ENCODE measurements at places on chromosomes 1 and 21.

DNA sequence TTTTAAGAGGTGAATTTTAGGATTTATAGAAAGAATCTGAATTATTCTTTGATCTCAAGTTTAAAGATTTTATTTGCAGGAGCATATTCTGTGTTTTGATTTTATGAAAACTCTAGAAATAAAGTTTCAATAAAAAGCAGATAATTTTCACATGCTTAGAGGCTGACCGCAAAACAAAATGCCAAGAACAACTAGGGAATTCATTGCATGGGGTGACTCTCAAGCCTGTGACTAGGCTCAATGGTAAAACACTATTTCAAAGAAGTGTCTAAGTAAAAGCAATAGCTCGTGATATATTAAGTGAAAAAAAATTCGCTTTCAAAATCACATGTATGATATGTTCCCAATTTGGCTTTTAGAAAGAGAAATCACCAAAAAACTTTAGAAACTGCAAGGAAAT is 49.6 kb downstream of the RPL5 start:
- DNase-seq, result no peak

GRCh38 chr1:206554211-206554610 is 46.9 kb downstream of the RASSF5 start:
- DNase-seq, result no peak

GRCh38 chr21:39613041-39613934 is 548 bp downstream of the B3GALT5 start:
- no peak for DNase-seq

GRCh38 chr21:33031152-33031911 is 5.6 kb downstream of the OLIG2 start:
- DNase-seq, result no peak

- no peak for DNase-seq
Observed at GRCh38 chr1:204728456-204728855, 42.9 kb upstream of the LRRN2 start.

DNA sequence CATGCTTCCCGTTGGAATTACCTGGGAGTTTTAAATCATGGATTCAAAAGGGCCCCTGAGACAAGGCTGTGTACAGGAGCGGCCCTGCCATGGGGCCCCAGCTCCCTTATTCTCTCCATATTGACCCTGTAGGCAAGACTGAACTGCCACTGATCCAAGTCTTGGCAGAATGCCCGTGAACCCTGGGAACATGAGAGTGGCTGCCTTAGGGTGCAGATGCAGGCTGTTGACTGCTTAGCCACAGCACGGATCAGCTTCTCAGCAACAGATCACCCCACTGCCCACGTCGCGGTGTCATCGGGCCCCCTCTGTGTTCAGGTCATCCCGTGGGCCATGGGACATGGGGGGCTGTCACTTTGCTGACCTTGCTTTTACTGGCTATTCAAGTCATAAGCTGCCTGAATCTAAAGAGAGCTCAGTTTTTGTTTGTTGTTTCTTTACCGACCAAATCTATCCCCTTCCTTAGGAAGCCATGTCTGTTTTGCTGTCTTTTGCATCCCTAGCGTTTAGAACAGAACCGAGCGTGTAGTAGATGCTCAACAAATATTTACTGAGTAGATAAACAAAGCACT is 83.4 kb downstream of the MATN1 start:
- no peak for DNase-seq

- no peak for DNase-seq
Observed at GRCh38 chr1:166073489-166073888, 93.3 kb downstream of the FAM78B start.

- no peak for DNase-seq
Observed at GRCh38 chr1:59638231-59638711, 176.5 kb upstream of the HOOK1 start.

DNA sequence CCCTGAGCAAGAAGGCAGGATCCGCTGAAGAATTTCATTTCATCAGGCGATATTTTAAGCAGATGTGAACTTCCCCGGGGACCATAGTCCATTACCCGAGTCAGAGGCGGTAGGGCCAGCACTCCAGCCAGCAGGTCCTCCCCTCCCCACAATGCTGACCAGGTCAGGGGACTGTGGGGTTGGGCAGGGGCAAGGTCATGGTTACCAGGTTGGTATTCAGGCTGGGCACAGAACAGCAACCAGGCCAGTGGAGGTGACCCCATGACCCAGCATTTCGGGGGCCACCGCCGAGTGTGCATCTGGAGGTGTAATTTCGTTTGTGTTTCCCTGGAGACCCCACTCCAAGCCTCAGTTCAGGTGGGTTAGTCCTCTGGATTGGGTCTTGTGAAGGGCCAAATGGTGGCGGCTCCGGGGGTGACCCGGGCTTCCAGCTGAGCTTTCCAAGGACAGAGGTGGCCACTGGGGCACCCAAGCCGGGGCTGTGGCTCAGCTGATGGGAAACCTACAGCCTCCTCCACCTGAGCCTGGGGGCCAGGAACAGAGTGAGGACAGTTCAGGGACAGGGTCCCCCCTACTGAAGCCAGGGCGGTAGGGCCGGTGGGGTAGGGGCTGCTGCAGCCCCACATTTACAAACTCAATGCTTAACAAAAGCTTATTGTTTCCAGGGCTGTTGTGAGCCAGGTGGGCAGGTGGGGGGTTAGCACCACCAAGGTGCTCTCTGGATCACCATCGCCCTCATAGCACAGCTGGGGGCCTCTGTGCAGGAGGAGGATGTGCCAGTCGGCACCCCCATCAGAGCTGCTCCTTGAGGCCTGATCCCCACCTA is 2.8 kb downstream of the PRDM16 start:
- no peak for DNase-seq

- DNase-seq, result no peak
Observed at GRCh38 chr1:2609319-2610035, 22.9 kb downstream of the PRXL2B start.

DNA sequence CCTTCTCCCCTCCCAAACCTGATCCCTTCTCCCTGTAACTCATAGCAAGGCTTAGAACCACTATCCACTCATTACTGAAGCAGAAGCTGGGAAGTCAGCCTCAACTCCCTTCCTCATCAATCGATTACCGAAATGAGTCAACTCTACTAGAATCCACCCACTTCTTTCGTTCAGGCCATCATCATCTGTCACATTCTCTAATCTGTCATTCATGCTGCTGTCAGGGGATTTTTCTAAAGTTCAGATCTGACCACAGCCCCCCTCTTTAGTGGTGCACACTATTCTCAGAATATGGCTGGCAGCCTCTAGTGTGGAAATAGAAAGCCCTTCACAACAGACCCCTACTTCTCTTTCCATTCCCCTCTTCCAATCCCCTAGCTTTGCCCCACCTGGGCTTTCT is 5.1 kb downstream of the NT5C1A start:
- DNase-seq, result peak; percentile 62

GRCh38 chr1:203340112-203340790 is 10.7 kb downstream of the FMOD start:
- peak; percentile 67 for DNase-seq

- no peak for DNase-seq
Observed at GRCh38 chr1:180247061-180247460, 17.0 kb downstream of the LHX4 start.

GRCh38 chr1:204630132-204630905 is 55.2 kb downstream of the LRRN2 start:
- no peak for DNase-seq

- DNase-seq, result no peak
Observed at GRCh38 chr1:54297596-54298283, 97.8 kb downstream of the MRPL37 start.

DNA sequence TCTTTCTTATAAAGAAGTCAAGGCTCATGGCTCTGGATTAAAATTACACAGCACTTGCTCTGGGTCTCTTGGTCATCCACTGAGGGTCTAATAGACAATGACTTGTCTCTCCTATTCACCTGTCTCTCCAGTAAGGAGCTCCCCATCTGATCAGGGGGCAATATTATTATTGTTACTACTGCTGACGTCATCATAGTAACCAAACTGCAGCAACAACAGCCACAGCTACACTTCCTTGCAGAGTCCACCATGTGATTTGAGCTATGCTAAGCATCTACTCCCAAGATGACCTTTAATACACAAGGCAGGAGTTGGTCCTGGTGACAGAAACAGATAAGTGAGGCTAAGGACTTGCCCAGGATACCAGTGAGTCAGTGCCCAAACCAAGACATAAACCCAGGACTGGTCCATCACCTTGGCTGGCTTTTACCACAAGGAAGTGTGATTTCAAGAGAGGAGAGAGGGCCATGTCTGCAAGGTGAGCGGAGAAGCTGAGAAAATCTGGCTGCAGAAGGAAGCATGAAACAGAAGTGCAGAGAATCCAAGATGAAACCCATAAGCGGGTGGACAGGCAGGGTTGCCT is 602.5 kb downstream of the PTPRU start:
- DNase-seq, result no peak

DNA sequence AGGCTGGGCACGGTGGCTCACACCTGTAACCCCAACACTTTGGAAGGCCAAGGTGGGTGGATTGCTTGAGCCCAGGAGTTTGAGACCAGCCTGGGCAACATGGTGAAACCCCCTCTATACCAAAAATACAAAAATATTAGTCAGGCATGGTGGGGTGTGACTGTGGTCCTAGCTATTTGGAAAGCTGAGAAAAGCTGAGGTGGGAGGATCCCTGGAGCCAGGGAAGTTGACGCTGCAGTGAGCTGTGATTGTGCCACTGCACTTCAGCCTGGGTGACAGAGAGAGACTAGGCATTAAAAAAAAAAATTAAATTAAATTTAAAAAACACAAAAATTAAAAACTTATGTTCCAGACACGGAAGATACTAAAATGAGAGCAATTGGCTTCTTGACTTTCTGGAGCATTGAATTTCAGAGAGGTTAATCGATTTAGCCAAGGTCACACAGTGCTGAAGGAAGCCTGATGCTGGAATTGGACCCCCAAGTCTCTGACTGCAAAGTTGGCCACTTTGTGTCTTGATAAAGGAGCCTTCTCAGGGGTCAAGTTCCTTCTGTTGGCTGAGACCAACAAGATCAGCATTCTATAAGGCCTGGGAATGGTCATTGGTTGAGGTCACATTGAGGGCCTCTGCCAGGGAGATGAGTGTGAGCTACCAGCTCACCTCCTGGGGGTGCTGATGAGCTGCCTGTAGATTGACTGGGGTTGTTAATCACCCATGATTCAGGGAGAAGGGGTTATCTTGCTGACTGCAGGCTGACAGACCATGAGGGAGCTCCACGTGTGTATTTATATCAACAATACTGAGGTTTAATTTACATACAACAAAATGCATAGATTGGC is 54.3 kb downstream of the RPS6KA1 start:
- peak; percentile 70 for DNase-seq
